ENCODE measurements at places on chromosomes 1 and 21.
A peak's percentile ranks its signal among the peaks of the same experiment; 100 is the strongest.

GRCh38 chr1:119917304-119918055 is 21.2 kb upstream of the ADAM30 start:
- DNase-seq, result peak; percentile 55

- no peak for DNase-seq
Measured at GRCh38 chr1:153541641-153542590, 1.2 kb upstream of the S100A5 start.

DNA sequence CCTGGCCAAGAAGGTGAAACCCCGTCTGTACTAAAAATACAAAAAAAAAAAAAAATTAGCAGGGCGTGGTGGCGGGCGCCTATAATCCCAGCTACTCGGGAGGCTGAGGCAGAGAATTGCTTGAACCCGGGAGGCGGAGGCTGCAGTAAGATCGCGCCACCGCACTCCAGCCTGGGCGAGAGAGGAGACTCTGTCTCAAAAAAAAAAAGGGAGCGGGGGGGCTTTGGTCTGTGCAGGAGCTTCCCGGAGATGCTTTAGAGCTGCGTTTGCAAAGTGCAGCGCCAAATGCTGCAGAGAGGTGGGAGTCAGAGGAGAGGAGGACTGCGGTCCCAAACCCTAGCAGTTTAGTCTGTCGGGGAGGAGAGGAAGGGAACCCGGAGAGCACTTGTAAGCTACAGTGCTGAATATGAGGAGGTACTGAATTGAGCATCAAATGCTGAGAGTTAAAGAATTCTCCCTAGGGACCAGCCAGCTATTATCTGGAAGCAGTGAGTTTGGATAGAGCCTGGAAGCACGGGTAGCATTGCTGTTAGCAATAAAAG is 569 bp downstream of the FALEC start:
- DNase-seq, result no peak

DNA sequence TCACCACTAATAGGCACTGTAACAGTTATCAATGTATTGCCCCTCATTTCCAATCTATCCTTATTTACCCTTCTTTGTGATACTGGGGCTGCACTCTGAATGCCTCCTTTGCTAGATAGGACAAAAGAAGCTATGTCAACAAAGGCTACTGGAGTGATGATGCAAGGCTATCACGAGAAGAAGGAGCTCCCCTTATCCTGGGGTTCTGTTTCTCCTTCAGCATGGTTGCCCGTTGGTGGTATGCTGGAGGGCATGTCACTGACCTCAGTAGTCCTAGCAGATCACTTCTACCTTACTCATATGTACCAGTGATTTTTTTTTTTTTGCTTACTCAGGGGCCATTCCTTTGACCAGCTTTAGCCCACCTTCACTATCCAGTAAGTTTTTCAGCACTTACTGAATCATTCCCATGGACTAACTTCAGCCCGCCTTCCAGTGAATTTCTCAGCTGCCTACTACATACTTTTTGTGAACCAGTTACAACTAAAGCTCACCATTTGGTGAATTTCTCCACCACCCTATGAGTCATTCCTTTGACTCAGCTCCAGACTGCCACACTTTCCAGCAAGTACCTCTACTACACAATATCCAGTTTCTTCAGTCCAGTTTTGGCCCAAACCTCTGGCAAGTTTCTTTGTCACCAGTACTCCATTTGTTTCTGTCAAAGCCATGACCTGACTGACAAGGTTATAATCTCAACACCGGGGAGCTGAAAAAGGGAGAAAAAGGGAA is 944.5 kb downstream of the KCNT2 start:
- peak; percentile 85 for DNase-seq

- DNase-seq, result peak; percentile 72
Measured at GRCh38 chr1:151693057-151693651, 23.4 kb downstream of the CELF3 start.

- DNase-seq, result no peak
Measured at GRCh38 chr1:248834343-248834940, 3.6 kb upstream of the ZNF672 start.

DNA sequence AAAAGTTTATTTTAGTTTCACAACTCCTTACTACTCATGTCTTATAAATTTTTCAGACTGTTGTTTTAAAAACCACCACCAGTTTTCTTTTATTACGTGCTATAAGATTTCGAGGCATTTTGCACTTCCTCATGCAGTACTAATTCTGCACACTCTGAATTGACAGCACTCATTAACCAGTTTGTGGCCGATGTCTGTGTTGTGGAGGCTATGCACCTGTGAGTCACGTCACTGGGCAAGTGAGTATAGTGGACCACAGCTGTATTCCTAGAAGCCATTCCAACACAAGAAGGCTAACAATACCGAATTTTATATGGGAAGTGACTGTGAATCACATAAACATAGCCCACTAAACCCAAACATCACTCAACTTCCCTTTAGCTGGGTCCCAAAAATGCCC is 21.0 kb upstream of the SPATA6 start:
- DNase-seq, result no peak

DNA sequence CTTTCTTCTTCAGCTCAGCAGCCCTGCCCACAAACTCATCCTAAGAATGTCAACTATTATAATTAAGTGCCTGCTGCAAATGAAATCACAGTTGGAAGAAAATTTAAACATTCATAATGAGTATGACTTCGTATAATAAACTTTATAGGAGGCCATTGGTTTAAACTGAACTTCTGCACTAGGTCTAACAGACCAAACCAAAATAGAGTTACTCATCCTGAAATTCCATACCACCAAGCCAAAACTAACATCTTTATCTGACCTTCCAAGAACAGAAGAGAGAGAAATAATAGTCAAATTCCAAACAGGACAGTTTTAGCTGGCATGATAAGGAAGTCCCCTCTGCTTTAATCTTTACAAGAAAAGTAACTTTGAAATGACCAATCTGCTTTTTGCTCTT is 472.4 kb upstream of the PRMT6 start:
- DNase-seq, result no peak

- DNase-seq, result no peak
Measured at GRCh38 chr1:192104128-192104527, 54.1 kb upstream of the RGS18 start.

- no peak for DNase-seq
Measured at GRCh38 chr1:38101037-38101785, 54.6 kb upstream of the POU3F1 start.

- DNase-seq, result no peak
Measured at GRCh38 chr21:44389335-44389734, 35.9 kb downstream of the TRPM2 start.

DNA sequence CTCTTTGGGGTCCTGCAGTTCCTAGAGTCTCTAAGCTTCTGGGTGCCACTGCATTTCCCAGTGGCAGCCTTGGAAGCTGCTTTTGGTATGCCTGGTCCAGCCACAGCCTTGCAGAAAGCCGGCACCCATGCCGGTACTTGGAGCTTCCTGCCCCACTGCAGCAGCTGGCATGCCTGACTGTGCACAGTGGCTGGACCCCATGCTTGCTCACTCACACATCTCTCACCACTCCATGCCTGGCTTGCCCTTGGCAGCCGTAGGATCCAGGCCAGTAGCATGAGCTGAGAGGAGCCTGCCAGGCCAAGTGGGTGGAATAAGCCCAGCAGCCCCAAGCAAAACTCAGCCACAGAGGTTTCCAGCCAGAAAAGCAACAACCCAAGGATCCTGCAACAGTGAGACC is 20.3 kb upstream of the FNBP1L start:
- no peak for DNase-seq

- DNase-seq, result peak; percentile 13
Measured at GRCh38 chr1:235583511-235584001, 66.0 kb downstream of the GNG4 start.

- DNase-seq, result no peak
Measured at GRCh38 chr21:16457498-16457897, 727.7 kb downstream of the USP25 start.

- no peak for DNase-seq
Measured at GRCh38 chr1:237043846-237044636, 2.1 kb downstream of the RYR2 start.

DNA sequence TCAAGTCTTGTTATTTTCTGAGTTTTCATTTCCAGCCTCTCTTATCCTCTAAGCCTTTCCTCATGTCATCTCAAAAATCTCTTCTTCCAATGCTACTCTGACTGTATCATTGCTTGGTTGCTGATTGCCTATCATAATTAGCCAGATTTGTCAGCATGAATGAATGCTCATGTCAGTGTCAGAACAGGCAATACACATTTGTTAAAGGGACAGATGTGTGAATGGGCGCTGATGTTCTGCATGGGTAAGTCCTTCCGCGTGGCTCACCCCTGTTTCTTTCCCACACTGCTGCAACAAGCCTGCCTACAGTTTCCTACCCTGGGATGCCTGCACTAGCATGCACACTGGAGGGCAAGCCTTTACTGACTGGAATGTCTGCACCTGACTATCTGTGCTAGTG is 100.6 kb downstream of the RHOU start:
- no peak for DNase-seq

DNA sequence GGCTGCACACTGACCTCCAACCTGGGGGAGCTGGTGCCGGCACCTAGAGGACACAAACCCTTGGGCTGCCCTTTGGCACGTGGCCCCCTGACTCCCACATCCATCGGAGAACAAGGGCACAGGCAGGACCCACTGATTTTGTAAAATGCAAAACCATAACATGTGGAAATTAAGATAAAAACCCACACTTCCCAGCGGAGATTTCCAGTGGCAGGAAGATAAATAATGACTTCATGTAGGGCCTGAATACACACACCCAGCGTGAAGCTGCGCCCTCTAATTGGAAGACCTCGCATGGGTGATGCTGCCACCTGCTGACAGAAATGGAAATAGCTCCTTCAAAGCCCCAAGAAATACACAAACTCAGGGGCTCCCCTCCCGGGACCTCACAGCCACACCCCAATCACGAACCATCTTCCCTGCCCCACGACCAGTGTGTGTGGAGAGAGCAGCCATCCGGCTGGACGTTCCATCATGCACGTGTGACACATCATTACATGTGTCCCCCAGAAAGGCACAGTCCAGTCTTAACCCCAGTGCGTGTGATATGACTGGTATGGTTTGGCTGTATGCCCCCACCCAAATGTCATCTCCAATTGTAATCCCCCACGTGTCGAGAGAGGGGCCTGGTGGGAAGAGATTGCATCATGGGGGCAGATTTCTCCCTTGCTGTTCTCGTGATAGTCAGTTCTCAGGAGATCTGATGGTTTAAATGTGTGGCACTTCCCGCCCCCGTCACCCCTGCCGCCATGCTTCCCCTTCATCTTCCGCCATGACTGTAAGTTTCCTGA is 5.7 kb upstream of the TPRG1L start:
- DNase-seq, result peak; percentile 90

GRCh38 chr1:42973799-42974198 is 15.1 kb upstream of the SLC2A1 start:
- DNase-seq, result no peak

DNA sequence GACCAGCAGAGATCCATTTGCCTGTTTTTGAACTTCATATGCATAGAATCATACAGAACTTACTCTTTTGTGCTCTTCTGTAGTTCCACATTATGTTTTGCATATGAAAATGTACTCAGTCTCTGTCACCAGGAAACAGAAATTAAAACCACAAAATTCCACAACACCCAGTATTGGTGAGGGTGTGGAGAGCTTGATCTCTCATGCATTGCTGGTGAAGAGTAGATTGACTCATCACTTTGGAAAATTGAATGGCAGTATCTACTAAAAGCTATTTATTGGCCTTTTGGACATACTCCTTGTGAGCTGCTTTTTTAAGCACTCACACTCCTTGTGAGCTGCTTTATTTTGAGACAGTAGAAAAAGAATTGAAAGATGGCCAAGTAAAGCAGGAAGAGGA is 43.3 kb downstream of the VTCN1 start:
- peak; percentile 13 for DNase-seq

DNA sequence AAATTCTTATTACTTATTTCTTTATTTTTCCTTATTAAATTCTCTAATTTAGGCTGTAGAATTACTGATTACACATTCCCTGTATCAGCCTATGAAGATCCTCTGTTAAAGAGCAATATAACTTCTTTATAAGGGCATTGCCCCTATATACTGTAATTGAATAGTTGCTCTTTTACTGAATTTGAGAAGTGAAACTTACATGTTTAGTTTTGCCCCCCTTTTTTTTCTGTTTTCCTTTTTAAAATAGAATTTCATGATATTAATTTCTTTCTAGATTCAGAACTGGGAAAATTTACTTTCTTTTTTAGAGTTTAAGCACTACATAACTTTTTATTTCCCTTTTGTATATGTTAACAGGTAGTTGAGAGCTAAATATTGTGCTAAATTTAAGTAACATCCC is 29.5 kb upstream of the PGM1 start:
- DNase-seq, result no peak

DNA sequence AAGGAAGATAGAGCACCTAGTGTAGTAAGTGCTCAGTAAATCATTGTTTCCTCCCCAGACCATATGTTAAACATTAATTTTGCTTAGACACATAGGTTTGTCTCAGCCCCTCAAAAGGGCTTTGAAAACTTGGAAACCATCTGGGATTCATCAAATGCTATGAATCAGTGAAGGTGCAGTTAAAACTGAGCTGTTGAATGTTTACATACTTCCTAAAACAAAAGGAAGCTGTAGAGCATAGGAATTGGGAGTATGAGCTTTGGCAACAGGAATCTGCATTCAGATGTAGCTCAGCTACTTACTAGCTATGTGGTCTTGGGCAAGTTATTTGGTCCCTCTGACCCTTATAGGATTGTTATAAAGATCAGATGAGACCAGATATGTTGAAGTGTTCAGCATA is 18.7 kb upstream of the PODN start:
- DNase-seq, result peak; percentile 28

GRCh38 chr1:40395190-40396175 is 22.0 kb downstream of the SMAP2 start:
- DNase-seq, result no peak

- no peak for DNase-seq
Measured at GRCh38 chr21:14688936-14689335, 142.8 kb upstream of the SAMSN1 start.

DNA sequence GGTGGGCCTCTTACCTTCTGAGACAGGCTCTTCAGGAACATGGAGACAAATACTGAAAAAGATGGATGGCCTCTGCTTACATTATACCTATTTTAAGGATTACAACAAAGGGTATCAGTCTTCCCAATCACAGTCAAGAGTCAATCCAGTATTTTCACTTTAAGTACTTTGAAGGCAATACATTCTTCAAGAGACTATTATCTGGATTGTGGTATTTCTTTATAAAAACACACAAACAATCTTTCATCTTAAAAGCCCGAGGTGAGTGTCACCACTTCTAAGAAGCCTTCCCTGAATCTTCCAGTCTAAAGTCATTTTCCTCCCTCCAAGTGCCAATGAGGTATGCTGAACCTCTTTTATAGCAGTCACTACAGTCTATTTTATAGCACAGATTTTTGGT is 45.3 kb downstream of the WASF2 start:
- no peak for DNase-seq

- no peak for DNase-seq
Measured at GRCh38 chr1:22808186-22808675, 97.6 kb downstream of the EPHB2 start.

Measured in choroid plexus epithelial cell (primary cell).